ENCODE measurements at places on chromosomes 4 and X. TPM values are rescaled to one million over a fixed set of nuclear protein-coding genes. Genes with fewer than 3 reads are reported as not detected.

TMEM156 gene
- total RNA-seq, result not detected

MAGEE2 gene
- total RNA-seq, result not detected

RIPPLY1 gene
- total RNA-seq, result 0.30 TPM

SUPT20HL1 gene
- total RNA-seq, result not detected

ERAS gene
- not detected for total RNA-seq

USP27X gene
- 1.5 TPM for total RNA-seq

SORBS2 gene
- 26.1 TPM for total RNA-seq

TMEM271 gene
- total RNA-seq, result not detected

EREG gene
- not detected for total RNA-seq

CCDC110 gene
- total RNA-seq, result 0.54 TPM

MAOA gene
- total RNA-seq, result 115 TPM

EDA gene
- total RNA-seq, result 0.49 TPM

RHOXF1 gene
- total RNA-seq, result not detected

NRK gene
- 0.08 TPM for total RNA-seq

HTRA3 gene
- total RNA-seq, result 24.3 TPM

YY2 gene
- 1.0 TPM for total RNA-seq

CSN2 gene
- not detected for total RNA-seq

GEMIN8 gene
- total RNA-seq, result 7.8 TPM

RUFY3 gene
- 31.3 TPM for total RNA-seq

All from psoas muscle (tissue), 8 donors.